ENCODE measurements at places on chromosomes 13 and 19. TPM values are rescaled to one million over a fixed set of nuclear protein-coding genes. Genes with fewer than 3 reads are reported as not detected.

GRCh38 chr19:29505097-29505824 lies 20.5 kb upstream of the VSTM2B start:
- H3K4me3 ChIP-seq = no peak overlapping the region
- peaks cover 16% of the 10 kb centered on the region for H3K4me1 ChIP-seq
- DNase-seq = no peak
- H3K36me3 ChIP-seq = no peaks in the 10 kb centered on the region
- no peak overlapping the region for H3K27ac ChIP-seq

DNA sequence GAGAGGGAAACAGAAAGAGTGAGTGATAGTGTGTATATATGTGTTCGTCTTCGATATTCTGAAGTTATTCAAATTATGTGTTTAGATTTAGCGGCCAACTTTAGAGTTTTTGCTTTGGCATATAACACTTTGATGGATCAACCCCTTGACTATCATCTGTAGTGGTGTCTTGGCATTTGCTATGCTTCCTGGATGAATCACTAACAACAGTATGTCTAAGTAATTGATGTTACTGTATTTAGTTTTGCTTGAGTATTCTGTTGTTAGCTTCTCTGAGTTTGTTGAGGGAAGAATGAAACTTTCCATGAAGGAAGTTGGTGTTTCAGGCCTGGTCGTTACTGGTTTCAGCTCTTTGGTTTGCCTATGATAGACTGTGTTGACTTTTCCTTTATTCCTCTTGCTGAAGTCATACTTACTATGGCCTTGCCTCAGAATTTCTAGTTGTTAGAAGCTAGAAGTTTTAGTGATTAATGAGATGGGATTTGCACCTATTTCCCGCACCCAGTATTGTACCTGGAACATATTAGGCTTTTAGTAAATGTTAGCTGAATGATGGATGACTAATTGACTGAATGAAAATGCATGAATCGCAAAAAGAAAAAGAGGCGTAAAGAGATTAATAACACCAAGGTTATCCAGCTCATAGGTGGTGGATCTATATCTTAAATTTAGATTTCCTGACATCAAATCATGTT lies 20.7 kb downstream of the NDFIP2 start:
- peaks cover 22% of the 10 kb centered on the region for H3K36me3 ChIP-seq
- H3K4me1 ChIP-seq = peaks cover 8% of the 10 kb centered on the region
- no peak overlapping the region for H3K4me3 ChIP-seq

GRCh38 chr19:46082728-46083050 lies 41.8 kb downstream of the IGFL3 start:
- no peak for DNase-seq
- H3K36me3 ChIP-seq = peaks cover 6% of the 10 kb centered on the region
- H3K4me1 ChIP-seq = peaks cover 2% of the 10 kb centered on the region

- no peak overlapping the region for H3K27ac ChIP-seq
- no peak for DNase-seq
- H3K36me3 ChIP-seq = no peaks in the 10 kb centered on the region
- H3K4me3 ChIP-seq = no peak overlapping the region
- H3K4me1 ChIP-seq = no peaks in the 10 kb centered on the region
- H3K27me3 ChIP-seq = peaks cover 3% of the 10 kb centered on the region
Measured at GRCh38 chr19:29760752-29761502, 45.9 kb upstream of the C19orf12 start.

The ZNF442 gene
- 5.6 TPM for total RNA-seq

The CPB2 gene
- 0.44 TPM for total RNA-seq
